ENCODE measurements at places on chromosomes 5 and 9. TPM values are rescaled to one million over a fixed set of nuclear protein-coding genes. Genes with fewer than 3 reads are reported as not detected.
A peak's percentile ranks its signal among the peaks of the same experiment; 100 is the strongest.

DNA sequence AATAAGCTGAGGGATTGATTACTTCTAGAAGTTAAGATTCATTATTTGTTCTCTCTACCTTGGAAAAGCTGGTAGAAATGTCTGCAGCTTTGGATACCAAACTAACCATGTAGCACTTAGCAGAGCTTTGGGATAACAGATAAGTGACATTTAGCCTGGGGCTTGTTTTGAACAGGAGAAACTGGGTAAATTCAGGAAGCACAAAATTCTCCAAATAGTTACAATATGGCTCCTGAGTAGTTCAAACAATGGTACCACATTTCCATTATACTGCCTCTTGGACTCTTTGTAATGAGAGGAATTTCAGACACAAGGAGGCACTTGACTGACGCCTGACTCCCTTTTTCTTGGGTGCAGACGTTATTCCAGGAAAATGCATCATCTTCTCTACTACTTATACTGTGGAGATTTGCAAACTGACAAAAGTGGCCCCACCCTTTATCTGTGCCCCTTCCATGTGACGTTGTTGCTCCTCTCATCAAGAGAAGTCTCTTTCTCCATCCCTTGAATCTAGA is 22.5 kb downstream of the PRUNE2 start:
- DNase-seq = no peak

DNA sequence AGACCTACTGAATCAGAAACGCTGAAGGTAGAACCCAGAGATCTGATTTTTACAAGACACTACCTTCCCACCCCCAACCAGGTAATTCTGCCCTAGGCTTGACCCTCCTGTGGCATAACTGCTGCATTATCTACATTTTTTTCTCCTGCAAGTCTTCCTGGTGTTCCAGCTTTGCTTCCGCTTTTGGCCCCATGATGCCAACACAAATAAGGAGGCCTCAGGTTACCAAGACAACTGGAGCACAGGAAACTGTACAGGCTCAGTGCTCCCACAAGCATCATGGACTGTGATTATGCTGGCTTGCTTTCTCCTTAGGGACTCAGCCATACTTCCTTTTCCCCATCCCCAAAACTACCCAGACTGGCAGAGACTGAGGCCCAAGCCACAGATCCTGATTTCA is 6.6 kb upstream of the MSMP start:
- no peak for DNase-seq

DNA sequence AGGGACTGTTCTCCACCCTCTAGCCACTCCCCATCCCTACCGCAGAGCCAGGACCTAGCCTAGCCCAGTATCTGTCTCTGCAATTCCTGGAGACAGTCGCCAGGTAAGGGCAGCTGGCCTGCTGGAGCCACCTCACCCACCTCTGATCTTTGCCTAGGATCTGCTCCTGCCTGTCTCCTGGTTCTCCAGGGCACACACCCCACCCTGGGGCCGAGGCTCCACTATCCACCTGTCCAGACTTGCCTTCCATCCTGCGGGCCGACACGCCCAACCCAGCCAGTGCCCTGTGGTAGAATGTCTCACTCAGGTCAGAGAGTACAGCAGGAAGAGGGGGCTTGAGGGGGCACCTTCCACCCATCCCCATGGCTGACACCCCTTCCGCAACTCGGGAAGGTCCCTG is 15.7 kb upstream of the AQP7 start:
- DNase-seq = no peak

DNA sequence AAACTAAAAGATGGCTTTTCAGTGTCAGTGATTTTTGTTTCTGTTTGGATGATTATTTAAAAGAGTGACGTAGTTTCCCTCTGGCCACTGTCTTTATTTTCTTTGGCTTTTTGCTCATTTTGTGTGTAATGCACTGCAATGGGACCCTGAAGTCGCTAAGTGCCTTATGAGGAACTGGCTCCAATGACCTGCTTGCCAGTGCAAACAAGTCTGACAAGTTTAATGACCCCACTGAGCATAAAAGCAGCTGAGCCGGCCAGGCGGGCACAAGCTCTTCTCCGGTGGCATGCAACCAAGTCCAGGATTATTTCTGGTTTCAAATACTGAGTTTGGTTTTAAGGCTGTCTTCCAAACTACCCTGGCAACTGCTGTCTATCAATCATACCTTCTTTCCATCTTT is 15.6 kb upstream of the GNA14 start:
- no peak for DNase-seq

DNA sequence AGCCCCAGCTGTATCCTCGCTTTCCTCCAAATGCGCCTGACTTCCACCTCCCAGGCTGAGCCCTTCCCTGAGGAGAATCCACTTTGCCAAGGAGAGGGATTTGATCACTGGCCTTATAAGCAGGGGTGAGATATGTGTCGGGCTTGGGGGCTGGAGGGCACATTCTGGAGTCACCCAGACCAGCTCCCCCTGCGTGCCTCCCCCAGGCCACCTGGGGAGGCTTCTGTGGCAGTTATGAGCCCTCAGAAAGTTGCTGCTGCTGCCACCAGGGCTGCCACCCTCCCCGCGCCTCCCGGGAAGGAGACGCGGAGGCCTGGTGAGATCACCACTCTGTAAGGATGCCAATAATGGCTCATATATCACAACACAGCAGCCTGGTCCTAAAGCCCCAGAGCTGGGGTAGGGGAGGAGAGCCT is 211.5 kb downstream of the PAPPA start:
- DNase-seq = peak; percentile 64

DNA sequence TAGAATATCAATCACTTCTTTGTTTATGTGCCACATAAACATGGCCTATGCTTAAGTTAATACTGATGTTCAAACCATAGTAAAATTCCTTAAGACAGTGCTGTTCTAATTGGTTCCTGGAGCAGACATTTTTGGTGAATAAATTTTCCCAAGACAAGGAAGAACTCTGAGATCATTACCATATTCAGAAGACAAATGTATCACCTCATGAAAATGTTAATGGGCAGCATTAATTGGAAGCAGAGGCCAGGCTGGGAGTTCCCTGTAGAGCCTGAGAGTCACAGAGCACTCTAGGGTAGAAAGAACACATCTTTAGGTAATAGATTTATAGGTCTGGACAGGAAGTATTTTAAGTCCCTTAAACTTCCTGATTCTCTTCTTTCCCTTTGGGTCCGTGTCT is 240.2 kb downstream of the MAN2A1 start:
- DNase-seq = no peak

GRCh38 chr5:40915341-40915926 is 6.1 kb downstream of the C7 start:
- DNase-seq = no peak

GRCh38 chr5:150576449-150576949 is 64.0 kb upstream of the SYNPO start:
- peak; percentile 15 for DNase-seq

- no peak for DNase-seq
These were observed 31.4 kb upstream of the ERAP1 start for GRCh38 chr5:96839071-96839592.

- no peak for DNase-seq
These were observed 46.7 kb downstream of the TRIP13 start for GRCh38 chr5:939368-939767.

- no peak for DNase-seq
These were observed 199.0 kb upstream of the TARS1 start for GRCh38 chr5:33241802-33242201.

DNA sequence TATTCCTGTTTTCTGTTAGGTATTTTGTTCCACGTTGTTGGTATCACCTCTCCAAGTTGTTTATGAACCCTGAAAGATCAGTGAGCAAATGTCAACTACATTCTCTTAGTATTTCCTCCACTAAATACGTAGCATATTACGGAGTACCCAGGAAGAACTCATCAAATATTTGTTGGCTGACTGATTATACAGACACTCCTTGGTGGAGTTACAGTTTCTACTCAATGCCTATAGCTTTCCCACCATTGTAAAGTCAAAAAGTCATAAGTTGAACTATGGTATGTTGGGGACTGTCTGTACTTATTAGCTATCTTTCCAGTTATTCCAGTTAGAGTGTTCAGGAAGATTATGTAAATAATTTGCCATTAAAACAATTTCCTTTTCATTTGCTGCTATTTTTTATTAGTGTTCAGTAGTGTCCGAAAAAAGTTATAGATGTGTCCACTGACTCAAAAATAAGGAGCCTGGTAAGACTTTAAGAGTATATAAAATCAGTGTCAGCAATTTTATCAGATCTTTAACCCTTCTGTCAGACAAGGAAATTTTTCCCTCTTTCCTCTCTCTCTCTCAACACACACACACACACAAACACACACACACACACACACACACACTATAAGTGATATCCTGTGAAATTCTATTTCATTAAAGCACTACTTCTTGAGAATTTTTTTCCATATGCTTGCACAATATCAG is 6.8 kb upstream of the APBA1 start:
- no peak for DNase-seq

DNA sequence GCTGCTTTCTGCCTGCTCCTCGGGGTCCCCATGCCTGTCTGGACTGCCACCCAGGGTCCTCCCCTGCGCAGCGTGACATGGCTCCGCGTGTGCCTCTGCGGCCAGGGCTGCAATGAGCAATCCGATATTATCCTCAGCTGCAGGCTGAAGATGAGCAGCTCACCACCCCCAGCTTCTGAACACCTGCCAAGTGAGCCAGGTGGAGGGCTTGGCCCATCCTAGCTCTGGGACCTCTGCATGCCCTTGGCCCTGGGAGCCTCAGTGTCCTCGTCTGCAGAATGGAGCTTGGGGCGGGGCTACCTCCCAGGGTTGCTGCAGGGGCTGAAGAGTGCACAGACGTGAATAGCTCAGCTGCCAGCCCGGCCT is 4.1 kb upstream of the MYMK start:
- no peak for DNase-seq

GRCh38 chr5:132753135-132753987 is 6.1 kb downstream of the CCNI2 start:
- peak; percentile 56 for DNase-seq

- DNase-seq = no peak
These were observed 5.0 kb upstream of the QRFP start for GRCh38 chr9:130901498-130902203.

DNA sequence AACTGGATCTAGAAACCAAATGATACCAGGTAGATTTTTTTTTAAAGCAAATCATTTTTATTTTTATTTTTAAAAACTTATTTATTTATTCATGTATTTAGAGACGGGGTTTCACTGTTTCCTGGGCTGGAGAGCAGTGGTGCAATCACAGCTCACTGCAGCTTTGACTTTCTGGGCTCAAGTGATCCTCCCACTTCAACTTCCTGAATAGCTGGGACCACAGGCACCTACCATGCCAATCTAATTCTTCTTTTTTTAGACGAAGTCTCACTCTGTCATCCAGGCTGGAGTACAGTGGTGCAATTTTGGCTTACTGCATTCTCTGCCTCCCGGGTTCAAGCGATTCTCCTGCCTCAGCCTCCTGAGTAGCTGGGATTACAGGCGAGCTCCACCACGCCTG is 41.3 kb upstream of the CDK20 start:
- DNase-seq = no peak

DNA sequence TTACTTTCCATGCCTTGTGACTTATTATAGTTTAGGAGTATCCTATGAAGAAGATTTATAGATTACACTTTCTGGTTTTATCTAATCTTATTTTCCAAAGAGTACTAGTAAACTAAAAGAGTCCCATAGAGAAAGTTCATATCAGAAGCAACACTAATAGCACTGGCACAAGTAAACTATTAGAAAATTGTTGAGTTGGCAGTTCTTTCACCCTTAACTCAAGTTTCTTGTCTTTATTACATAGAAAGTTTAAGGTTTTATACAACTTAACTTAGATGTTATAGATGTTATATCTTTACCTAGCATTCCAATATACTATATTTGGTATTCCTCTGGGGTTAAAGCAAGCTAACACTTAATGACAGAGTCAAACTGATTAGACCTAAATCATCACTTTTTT is 437.8 kb upstream of the ARRDC3 start:
- no peak for DNase-seq

GRCh38 chr5:159226451-159226850 is 17.1 kb upstream of the RNF145 start:
- no peak for DNase-seq

DNA sequence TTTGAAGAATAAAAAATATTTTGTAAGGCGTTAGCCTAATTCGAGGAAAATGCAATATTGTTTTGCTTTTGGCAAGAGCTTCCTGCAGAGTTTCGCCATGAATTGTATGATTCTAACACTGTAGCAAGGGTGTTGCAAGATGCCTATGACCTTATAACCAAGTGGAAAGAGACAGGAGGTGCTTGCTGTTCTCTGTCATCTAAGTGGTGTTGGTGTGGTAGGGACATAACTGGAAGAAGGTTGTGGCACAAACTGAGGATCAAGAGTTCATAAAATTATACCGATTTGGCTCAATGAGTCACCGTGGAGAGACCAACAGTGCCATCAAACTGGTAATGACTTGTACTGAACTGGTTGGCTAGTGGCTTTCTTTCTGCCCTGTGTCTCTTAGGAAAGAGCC is 6.3 kb downstream of the STC2 start:
- no peak for DNase-seq

- no peak for DNase-seq
These were observed 200.2 kb downstream of the PLK2 start for GRCh38 chr5:58259685-58260152.

- peak; percentile 77 for DNase-seq
These were observed 6.4 kb upstream of the MEF2C start for GRCh38 chr5:88889189-88890069.

DNA sequence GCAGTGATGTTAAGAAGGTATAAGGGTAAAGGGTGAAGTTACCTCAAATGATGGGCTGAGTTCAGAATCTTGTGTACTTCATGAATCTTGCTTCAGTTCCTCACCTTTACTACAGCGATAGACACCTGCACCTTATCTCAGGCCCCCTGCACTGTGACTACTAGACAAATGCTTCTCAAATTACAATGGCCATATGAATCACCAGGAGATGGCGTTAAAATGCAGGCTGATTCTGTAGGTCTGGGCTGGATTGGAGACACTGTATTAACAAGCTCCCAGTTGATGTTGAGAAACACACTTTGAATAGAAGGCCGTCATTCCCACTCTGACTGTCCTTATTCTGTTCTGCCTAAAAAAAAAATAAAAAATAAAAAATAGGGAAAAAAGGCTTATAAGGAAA is 29.8 kb downstream of the TARS1 start:
- no peak for DNase-seq

GRCh38 chr5:8644377-8644776 is 775.4 kb downstream of the MTRR start:
- no peak for DNase-seq

PCDHGA5 gene
- total RNA-seq = 5.7 TPM

NR4A3 gene
- 3.9 TPM for total RNA-seq

NUTM2F gene
- not detected for total RNA-seq

MAMDC4 gene
- 12.8 TPM for total RNA-seq

GPR21 gene
- total RNA-seq = 0.49 TPM

HMCN2 gene
- 5.7 TPM for total RNA-seq

IFNB1 gene
- total RNA-seq = not detected

PRUNE2 gene
- 1.9 TPM for total RNA-seq

KCNV2 gene
- not detected for total RNA-seq

C9orf50 gene
- total RNA-seq = not detected

RASGEF1C gene
- total RNA-seq = 0.49 TPM
